ENCODE measurements at places on chromosomes 7 and 10.

GRCh38 chr10:42975005-42975493 is 101.8 kb upstream of the RET start:
- DNase-seq = no peak

DNA sequence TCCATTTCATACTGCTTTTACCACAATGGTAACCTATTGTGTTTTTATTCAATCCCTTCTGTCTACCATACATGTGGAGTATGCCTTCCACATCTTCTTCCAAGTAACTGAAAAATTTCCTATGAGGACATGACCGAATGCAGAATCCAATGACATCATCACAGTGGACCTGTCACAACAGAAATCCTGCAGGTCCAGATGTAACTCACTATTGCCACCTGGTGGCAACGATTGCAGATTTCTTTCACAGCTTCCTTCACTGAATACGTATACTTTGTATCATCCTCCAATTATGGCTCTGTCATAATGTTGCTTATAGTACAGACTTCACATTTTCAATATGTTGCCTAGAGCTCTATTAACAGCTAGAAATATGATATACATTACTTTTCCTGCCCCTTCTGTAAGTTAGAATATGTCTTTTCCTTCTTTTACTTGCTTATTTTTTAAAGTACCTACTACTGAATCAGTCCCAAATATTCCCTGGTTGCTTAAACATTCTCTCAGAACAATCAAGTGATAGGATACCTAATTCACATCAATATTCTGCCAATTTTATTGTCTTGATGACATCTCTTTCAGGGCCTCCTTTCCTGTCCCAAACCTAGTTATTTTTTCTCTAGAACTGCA is 45.4 kb downstream of the SLC13A1 start:
- DNase-seq = no peak

- no peak for DNase-seq
Observed at GRCh38 chr7:41787651-41788350, 84.9 kb upstream of the INHBA start.

DNA sequence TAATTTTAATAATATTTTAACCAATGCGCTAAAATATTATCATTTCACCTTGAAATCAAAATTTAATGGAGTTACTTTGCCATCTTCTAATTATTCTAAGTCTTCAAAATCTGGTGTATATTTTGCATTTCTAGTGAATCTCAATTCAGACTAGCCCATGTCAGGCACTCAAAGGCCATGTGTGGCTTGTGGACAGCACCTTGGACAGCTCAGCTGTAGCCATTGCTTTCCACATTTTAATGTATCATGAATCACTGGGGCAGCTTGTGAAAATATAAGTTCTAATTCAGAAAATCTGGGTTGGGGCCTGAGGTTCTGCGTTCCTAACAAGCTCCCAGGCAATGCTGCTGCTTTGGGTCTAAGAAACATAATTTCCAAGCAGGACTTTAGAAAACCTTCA is 57.2 kb downstream of the MGAM2 start:
- DNase-seq = no peak

- no peak for DNase-seq
Observed at GRCh38 chr7:5457245-5457735, 33.7 kb upstream of the TNRC18 start.

GRCh38 chr10:36333446-36333845 is 691.4 kb upstream of the FZD8 start:
- DNase-seq = no peak

- DNase-seq = no peak
Observed at GRCh38 chr10:114252883-114253282, 13.8 kb downstream of the VWA2 start.

DNA sequence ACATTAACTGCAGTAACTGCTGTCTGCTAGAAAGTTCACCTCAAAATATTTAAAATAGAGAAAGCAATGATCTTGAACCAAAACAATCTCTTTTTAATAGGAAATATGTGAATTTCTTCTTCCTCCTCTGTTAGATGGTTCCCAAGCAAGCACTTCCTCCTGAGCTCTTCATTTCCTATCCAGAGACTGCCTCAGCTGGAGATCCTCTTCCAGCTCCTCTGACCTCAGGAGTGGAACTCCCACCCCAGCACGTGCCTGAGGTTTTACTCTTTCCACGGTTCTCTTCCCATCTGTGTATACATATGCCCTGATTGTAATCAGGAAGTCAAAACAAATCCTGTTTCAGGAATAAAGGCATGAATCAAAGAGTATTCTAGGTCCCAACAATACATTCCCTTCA is 5.6 kb downstream of the DENND11 start:
- no peak for DNase-seq

DNA sequence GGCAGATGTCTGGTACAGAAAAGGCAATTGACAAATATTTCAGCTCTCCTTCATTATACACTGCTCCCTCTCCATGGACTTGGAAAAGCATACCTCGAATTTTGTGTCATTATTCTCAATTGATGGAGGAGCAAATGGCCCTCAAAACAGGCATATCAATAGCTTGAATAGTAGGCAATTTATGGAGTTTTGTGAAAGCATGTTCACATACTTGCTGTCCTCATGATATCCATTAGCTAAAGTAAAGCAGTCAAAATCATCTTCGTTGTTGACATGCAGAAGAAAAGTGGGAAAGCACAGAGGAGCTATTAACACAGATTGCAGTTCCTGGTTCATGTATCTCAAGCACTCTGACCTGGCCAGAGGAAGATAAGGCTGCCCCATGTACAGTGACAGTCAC is 472.8 kb downstream of the CCSER2 start:
- no peak for DNase-seq

DNA sequence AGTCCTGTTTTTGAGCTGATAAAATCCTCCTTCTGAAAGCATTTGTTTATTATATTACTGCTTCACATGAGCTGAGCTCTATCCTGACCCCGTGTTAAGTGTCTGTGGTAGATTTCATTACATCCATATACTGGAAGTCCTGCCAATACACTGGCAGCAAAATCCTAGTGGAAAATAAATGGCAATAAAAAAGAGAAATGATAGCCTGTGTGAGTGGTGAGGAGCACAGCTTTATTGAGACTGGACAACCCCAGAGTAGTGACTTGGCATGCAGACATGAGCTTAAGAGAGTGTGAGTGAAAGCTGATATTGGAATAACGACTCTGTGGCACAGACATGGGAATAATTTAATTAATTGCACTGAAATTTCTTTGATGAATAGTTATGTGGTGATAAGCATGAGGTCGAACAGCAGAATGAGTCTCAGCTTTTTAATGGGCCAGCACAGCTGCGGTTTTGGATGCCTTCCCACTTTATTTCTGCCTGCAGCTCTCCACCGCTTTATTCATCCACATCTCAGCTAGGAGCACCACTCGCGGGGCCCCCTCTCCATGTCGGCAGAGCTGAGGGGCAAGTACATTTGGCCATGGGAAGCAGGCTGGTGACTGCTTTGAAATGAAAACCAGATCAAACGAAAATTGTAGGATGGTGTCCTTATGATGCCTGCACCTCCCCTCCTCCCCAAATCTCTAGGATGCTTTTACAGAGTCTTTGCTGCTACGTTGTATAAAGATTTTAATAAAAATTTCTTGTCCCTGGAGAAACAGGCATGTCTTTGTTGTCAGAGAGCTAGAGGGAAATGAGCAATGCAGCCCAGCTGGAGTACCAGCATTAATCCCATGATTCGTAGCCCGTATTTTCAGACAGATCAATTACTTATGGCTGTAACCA is 494.3 kb downstream of the AUTS2 start:
- no peak for DNase-seq

DNA sequence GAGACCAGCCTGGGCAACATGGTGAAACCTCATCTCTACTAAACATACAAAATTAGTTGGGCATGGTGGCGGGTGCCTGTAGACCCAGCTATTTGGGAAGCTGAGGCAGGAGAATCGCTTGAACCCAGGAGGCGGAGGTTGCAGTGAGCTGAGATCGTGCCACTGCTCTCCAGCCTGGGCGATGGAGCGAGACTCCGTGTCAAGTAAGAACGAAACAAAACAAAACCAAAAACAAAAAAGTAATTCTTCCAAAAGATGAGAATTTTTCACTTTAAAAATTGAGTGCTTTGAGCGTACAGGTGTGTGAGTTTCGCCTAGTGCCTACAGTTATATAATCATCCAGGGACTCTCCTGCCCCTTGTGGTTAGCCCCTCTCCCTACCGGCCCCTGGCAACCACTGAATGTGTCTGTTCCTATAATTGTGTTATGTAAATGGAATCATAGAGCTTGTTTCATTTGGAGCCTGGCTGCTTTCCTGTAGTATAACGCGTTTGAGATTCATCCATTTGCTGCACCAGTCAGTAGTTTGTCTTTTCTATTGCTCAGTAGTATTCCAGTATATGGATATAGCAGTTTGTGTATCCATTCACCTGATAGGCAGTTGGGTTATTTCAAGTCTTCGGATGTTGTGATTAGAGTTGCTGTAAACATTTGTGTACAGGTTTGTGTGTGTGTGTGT is 80.0 kb downstream of the RBM33 start:
- no peak for DNase-seq

- DNase-seq = no peak
Observed at GRCh38 chr10:52855546-52856325, 83.2 kb upstream of the MBL2 start.

GRCh38 chr7:28474282-28474638 is 61.9 kb downstream of the CREB5 start:
- no peak for DNase-seq

GRCh38 chr10:62614389-62615157 is 189.9 kb upstream of the ADO start:
- no peak for DNase-seq

DNA sequence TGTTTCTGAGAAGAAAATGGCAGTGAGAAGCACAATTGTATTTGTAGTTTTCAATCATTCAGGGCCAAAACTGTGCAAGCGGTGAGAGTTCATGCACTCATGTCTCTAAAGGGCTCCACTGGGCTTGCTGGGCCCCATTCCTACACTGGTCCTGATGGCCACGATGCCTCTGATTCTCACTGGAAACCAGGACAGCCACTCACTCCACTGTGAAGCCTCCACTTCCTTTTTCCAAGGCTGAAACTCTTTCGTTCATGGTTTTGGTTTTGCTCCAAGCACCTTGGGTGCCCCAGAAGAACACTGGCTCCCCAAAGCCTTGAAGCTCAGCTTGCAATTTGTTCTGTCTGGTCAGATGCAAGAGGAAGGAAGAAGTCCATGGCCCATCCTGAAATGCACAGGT is 390.0 kb upstream of the MKI67 start:
- DNase-seq = no peak

DNA sequence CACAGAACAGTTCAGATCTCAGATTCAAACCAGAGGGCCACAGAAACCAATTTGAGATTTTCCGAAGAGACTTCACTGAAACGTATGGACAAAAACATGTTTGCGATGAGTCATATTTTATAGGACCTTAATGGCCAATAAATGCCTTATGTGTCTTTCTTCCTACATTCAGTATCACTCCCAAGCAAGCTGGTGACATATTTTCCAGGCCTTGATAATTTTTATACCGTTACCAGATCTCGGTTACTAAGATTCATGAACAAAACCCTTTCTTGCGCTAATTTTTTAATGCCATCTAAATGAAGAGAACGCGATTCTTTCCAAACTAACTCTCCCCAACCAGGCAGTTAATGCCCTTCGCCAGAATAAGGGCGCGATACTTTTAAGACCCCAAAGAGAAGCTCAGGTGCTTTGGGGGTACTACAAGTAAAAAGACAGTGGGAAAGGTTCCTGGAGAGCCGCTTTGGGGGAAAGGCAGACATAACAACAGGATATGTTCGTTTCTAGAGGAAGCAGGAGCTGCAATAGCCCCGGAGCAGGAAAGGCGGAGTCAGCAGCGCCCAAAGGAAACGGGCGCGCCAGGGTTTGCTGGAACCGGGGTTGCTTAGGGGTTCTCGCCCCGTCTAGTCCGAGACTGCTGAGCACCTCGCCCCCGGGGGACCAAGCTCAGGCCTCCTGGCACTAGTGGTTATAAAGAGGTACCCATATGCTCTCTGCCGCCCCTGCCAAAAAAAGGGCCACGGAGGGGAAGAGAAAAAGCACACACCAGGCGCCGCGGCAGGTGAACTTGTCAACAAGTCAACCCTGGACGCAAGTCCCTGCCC is 884 bp downstream of the ICA1 start:
- no peak for DNase-seq

GRCh38 chr10:103481974-103482531 is 3.0 kb upstream of the CALHM3 start:
- DNase-seq = peak; percentile 63

DNA sequence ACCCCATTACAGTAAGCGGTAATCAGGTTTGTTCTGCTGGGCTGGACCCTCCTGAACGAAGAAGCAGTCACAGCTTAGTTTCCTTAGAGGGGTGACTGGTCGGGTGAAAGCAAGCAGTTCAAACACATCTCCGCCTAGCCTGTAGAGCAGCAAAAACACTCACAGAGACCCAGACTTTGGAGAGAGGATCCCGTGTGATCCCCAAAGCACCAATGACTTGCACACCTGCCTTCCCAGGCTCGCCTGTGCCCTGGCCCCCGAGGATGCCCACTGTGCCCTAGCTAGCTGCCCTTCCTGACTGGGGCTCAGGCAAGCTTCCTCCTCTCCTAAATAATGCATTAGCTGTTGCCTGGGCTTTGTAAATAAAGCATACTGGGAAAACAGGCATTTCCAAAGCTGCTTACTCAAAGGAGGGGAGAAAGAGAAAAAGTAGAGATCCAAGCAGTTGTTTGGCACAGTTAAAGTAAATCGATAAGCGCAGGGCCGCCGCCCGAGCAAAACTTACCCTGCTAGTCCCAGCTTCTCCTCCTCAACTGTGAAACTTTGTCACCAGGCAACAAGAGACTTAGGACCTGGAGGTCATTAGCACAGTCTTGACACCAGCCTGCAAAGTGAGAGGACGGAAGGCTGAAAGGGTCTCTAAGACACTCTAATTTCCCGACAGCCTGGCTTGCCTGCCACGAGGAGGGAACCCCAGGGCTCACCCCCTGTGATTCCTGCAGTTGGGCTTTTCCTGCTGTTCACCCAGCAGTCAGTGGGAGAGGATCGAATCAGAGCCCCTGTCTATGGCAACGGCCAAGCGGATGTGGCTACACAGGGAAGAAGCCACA is 4.8 kb downstream of the LRRC18 start:
- no peak for DNase-seq

GRCh38 chr7:154380771-154381170 is 328.6 kb downstream of the DPP6 start:
- no peak for DNase-seq
